Amniotic stem cell (primary cell): ENCODE measurements at places on chromosomes 16 and 17.

GRCh38 chr17:38881600-38882191, 11.8 kb downstream of the LASP1 start:
- DNase-seq = no peak

DNA sequence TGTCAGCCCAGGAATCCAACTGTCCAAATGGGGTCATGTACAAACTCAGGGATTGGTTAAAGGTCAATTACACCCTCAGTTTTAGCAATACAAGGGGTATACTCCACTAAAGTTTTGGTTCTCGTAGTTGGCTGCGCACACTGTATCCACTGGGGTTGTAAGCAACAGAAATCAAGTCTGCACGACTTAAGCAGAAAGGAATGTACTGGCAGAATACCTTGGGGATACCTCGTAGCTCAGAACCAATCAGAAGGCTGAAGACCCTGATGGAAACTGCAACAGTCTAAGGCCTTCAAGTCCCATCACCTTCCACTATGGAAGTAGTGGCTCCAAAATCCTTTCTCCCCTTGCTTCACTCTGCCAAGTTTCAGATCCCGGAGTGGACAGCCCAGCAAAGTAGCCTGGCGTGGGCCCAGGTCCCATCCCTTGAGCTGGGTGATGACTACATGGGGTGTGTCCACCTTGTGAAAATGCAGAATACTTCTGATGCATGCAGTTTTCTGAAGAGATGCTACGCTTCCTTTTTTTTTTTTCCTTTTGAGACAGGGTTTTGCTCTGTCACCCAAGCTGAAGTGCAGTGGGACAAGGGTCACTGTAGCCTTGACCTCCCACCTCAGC, 21.1 kb upstream of the RPH3AL start:
- no peak for DNase-seq

DNA sequence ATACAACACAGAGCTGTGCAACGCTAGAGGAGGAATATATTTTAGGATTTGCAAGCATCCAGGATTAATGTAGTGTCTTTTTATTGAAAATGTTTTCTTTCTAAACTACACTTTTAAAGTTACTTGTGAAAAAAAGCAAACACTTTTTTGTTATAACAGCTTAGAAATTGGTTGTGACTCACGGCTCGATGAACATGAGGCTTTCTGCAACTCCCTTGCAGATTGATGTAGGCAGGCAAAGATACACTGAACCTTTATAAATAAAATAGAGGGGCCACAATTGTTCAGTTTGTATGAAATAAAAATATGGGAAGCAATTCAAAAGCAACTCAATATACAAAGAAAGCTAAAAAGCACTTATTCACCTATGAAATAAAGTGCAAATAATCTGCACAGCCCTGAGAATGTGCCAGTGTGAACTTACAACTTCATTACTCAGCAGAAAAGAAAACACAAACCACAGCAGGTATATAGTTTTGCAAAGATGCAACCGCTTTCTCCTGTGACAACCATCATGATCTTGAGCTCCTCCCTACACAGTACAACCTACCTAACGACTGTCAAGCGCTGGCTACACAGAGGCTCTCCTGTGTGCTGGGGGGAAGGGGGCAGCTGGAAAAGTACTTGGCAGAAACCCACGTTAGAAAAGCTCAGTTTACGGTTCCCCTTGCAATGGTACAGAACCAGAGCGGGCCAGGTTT, 948 bp downstream of the LUC7L start:
- DNase-seq = no peak

DNA sequence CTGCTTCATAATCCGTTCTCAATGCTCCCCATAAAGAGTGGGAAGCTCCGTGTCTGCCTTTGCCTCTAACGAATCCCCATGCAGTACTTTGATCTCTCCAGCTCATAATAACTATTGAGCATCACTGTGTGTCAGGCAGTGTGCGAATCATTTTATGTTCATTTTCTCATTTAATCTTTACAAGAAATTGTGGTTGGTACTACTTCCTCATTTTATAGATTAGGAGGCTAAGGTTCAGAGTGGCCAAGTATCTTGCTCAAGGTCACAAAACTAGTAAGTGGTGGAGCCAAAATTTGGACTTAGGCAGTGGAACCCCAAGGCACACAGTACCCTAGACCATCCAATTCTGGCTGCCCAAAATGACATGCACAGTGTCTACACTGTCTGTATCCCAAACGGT, 44.8 kb downstream of the ABCC12 start:
- no peak for DNase-seq

GRCh38 chr17:49076573-49077384, 55.8 kb upstream of the B4GALNT2 start:
- peak; percentile 55 for DNase-seq

DNA sequence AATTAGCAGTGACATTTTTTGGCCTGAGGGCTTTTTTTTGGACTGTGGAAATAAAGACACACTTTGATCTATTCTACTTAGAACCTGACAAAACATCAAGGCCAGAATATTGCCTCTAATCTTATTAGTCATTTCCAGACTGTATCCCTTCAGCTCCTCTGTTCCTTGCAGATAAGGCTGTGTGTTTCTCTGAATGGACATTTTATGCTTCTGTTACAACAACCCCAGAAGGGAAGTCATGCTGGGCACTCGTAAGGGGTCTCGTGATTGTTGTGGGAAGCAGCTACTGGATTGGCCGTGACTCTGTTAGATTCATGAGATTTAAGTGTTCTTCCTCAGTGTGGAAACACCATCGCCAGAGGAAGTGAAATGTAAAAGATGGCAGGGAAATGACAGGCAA, 31.6 kb upstream of the HS3ST2 start:
- no peak for DNase-seq

- DNase-seq = no peak
These were observed 4.5 kb downstream of the PLD2 start for GRCh38 chr17:4811471-4811870.

DNA sequence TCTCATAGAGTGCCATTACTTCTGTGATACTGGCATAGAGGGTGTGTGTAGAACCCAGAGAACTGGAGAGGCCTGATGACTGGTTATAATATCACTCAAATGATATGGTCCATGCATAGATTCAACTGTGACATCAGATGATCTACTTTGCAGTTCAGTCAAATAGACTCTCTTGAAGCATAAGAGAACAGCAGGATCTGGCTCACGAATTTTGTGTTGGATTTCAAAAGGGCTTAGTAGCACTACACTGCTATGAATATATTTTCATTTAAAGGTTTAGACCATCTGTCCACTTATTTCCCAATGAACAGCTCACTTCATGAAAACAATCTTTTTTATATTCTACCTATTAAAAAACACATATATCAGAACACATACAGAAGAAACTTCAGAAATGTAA, 119.7 kb downstream of the KIF2B start:
- DNase-seq = no peak

DNA sequence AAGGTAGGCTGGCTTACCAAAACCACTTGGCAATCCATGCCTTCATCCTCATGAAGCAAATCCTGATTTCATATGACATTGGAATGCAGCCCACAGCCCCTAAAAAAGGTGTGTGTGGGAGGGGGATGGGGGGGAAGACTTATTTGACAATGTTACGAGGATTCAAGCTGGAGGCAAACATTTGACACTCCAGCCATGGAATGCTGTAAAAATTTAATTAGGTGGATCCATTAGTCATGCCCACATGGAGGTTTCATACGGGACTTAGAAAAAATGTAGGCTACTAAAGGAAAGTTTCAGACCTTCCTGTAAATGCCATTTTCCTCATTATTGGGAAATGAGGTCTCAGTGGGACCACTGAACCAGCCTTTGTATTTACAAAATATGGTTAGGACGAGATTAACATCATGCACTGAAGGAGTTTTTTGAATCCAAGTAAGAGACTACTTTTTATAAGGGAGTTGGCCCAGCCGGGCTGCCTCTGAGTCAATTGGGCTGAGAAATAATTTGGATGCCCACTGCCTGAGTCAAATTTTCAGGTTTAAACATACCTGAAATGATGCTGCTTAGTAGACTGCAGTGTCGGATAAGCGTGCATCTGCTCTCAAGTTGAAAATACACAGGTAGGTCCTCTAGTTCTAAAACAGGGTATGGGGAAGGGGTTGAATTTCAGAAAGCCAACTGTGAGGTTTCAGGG, 44.6 kb upstream of the MAF start:
- DNase-seq = no peak

GRCh38 chr17:29603109-29603674, 10.3 kb downstream of the ANKRD13B start:
- DNase-seq = no peak

DNA sequence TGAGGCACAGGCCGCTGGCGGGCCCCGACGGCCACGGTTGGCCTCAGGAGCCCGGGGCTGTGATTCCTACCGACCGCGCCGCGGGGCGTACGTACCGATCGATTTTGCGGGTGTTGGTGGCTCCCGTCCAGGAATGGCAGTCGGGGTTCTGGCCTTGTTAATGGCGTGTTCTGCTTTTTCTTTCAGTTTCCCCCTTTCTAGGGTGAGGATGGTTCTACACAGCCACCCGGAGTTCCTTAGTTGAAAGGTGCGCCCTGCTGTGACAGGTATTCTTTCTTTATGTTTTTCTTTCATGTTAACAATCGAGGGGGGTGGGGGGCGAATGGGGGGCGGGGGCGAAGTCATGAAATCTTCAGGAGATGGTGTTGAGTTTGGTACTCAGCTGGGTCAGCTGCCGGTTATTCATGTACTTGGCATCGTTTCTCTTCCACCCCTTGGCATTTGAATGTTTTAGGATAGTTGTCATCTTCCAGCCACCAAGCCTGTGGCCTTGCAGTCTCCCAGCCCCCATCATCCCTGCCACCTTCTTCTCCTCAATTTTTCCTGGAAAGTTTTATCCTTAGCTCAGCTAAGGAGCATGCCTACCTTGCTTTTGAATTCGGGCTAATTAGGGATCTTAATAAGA, 802 bp downstream of the CYLD start:
- DNase-seq = no peak
